PC-9 (cell line): ENCODE measurements at places on chromosomes 5 and 9.

- no peaks in the 10 kb centered on the region for H3K27me3 ChIP-seq
- peak overlapping the region; percentile 38 for H3K27ac ChIP-seq
- H3K4me3 ChIP-seq: no peak overlapping the region
- H3K36me3 ChIP-seq: peaks cover 41% of the 10 kb centered on the region
- peak; percentile 68 for DNase-seq
Observed at GRCh38 chr5:159178978-159179377, 30.4 kb downstream of the RNF145 start.

- no peaks in the 10 kb centered on the region for H3K36me3 ChIP-seq
- no peak overlapping the region for H3K4me3 ChIP-seq
- H3K4me1 ChIP-seq: no peaks in the 10 kb centered on the region
- peaks cover 18% of the 10 kb centered on the region; the same call in 1 of the 2 replicates for H3K27me3 ChIP-seq
Observed at GRCh38 chr5:168047669-168048111, 243.8 kb upstream of the WWC1 start.

- peaks cover 34% of the 10 kb centered on the region for H3K4me1 ChIP-seq
- H3K36me3 ChIP-seq: no peaks in the 10 kb centered on the region
- peak overlapping the region; percentile 58 for H3K27ac ChIP-seq
- H3K4me3 ChIP-seq: peak overlapping the region; percentile 70
- peak; percentile 77 for DNase-seq
Observed at GRCh38 chr9:129597355-129598088, 23.4 kb downstream of the C9orf50 start.

DNA sequence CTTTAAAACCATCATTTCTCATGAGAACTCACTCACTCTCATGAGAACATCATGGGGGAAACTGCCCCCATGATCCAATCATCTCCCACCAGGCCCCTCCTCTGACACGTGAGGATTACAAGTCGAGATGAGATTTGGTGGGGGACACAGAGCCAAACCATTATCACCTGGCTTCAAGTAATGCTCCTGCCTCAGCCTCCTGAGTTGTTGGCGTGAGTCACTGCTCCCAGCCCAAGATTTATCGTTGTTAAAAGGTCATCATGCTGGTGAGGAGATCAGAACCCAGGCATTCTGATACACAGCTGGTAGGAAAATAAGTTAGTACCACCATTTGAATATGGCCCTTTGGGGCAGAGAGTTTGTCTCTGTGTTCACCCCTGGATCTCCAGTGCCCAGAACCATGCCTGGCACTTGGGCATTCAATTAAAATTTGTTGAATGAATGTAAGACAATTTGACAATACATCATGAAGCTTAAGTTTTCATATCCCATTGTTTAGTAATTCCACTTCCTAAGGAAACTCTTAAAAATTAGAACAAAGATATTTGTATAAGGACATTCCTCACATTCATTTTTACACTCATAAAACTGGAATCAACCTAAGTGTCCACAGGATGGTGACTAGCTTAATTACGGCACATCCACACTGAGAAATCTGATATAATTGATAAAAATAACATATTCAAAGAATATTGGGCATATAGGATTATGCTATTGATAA, 58.0 kb upstream of the COL15A1 start:
- no peaks in the 10 kb centered on the region for H3K36me3 ChIP-seq
- DNase-seq: no peak
- H3K27ac ChIP-seq: no peak overlapping the region
- H3K27me3 ChIP-seq: peaks cover 66% of the 10 kb centered on the region

- H3K27ac ChIP-seq: no peak overlapping the region
- DNase-seq: no peak
- H3K4me3 ChIP-seq: 0 out of 2 replicates have a peak overlapping the region, but pooled peaks have one; percentile 29
- H3K4me1 ChIP-seq: peaks cover 37% of the 10 kb centered on the region
Observed at GRCh38 chr5:103445426-103446035, 117.1 kb downstream of the NUDT12 start.

DNA sequence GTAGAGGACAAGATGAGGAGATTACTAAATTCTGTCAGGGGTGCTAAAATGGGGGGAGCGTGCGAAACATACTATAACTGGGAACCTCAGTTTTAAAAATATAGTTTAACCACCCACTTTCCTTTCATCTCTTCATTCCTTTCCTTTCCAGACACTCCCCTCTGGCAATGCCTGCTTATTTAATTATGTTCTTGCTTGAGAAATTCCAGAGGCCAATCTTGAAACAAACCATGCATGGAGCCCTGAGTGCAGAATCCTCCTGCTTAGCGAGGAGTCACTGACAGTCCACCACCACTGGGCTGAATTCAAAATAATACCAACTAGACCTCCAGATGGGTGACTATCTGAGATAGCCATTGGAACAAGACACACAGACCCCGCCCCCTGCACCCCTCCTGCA, 29.7 kb upstream of the C9orf72 start:
- no peaks in the 10 kb centered on the region for H3K4me1 ChIP-seq
- H3K27ac ChIP-seq: no peak overlapping the region
- H3K27me3 ChIP-seq: no peaks in the 10 kb centered on the region
- no peak for DNase-seq
- no peak overlapping the region for H3K4me3 ChIP-seq
- no peaks in the 10 kb centered on the region for H3K36me3 ChIP-seq

GRCh38 chr5:135492319-135492626, 40.1 kb upstream of the TIFAB start:
- H3K27me3 ChIP-seq: peaks cover 23% of the 10 kb centered on the region
- H3K4me3 ChIP-seq: no peak overlapping the region
- H3K27ac ChIP-seq: no peak overlapping the region
- H3K4me1 ChIP-seq: peaks cover 5% of the 10 kb centered on the region
- no peaks in the 10 kb centered on the region for H3K36me3 ChIP-seq

- no peaks in the 10 kb centered on the region for H3K36me3 ChIP-seq
- H3K4me1 ChIP-seq: no peaks in the 10 kb centered on the region
- H3K27ac ChIP-seq: no peak overlapping the region
Observed at GRCh38 chr5:13516195-13516594, 428.3 kb downstream of the DNAH5 start.

- H3K36me3 ChIP-seq: no peaks in the 10 kb centered on the region
- no peak for DNase-seq
- no peak overlapping the region for H3K27ac ChIP-seq
Observed at GRCh38 chr5:97355775-97356174, 172.7 kb upstream of the RIOK2 start.

DNA sequence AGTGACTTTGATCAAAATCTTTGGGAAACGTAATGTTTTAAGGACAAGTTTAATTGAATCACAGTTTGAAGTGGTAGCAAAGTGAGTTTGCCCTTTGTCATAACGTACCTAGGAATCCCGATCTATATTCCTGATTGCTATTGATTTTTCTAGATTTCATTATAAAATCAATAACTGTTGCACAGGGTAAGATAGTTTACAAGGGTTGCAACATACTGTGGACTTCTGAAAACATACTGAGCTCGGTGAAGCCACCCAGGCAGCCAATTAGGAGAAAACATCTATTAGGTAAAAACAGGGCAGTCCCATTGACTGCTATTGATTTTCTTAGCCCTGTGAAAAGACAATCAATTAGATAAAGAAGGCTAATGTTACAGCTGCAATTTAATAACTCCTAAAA, 659.9 kb downstream of the ISL1 start:
- DNase-seq: no peak
- H3K4me1 ChIP-seq: no peaks in the 10 kb centered on the region
- no peaks in the 10 kb centered on the region for H3K27me3 ChIP-seq
- H3K4me3 ChIP-seq: no peak overlapping the region

DNA sequence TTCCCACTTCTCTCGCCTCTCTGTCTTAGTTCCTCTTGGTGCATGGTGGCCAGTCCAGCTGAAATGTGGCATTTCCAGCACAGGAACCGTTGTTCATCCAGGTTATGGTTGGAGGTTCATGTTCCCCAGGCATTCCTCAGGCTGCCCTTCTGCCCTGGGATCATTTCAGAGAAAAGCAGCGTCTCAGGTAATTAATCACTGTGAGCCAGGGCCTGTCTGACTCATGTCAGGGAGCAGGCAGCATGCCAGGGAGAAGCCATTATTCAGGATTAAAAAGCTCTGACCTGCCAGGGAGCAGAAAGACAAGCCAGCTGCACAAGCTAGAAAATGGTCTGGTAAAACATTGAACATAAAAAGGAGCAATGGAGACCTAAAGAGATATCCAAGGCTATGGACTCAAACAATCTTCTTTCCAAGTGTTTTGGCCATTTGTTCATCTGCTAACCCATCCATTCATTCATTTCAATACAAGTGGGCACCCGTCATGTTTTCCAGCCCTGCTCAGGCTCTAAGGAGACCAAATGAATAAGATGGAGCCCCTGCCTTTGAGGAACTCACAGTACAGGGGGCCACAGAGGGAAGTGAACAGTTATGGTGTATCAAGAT, 241.4 kb downstream of the DRD1 start:
- no peaks in the 10 kb centered on the region for H3K4me1 ChIP-seq
- no peak overlapping the region for H3K4me3 ChIP-seq
- H3K36me3 ChIP-seq: no peaks in the 10 kb centered on the region

- no peaks in the 10 kb centered on the region for H3K4me1 ChIP-seq
- no peaks in the 10 kb centered on the region for H3K36me3 ChIP-seq
Observed at GRCh38 chr9:19510907-19511306, 102.1 kb downstream of the ACER2 start.

DNA sequence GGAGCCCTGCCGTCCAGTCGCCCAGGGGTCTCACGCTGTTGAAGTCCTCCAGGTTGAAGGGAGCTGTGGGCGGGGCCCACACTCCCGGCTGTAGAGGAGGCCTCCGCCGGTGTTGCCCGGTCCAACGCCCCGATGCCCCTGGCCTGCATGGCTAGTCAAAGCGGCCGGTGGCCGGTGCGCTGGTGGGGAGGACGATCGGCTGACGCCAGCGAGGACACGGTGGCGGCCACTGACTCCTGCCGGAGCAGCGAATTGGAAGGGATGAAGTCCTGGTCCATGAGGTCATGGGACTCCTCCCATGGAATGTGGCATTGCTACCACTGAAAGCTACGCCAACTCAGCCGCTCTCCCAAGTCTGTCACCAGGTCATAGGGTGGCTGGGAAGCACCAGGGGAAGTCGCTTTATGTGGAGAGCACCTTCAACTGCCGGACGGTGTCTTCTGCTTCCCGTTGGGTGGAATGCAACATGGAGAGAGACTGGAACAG, 11.8 kb downstream of the RCL1 start:
- no peak overlapping the region for H3K4me3 ChIP-seq
- no peaks in the 10 kb centered on the region for H3K4me1 ChIP-seq
- no peak overlapping the region for H3K27ac ChIP-seq
- no peak for DNase-seq

DNA sequence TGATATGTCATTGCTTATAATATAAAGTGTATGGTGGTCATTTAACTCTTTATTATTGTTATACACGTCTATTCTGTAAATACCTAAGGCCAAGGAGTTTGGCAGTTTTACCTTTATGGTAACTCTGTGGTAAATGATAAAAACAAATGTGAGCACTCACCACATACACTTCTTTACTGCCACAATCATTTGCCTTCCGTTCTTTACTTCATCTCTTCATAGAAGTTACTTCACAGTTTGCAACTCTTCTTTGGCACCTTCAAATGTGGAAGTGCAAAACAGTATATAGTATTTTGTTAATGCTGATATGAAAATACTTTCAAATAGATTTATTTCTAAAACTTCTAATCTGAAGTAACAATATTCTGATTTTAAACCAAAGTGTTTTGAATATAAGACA, 4.4 kb upstream of the MEF2C start:
- no peaks in the 10 kb centered on the region for H3K27me3 ChIP-seq
- H3K4me3 ChIP-seq: no peak overlapping the region
- H3K36me3 ChIP-seq: no peaks in the 10 kb centered on the region
- DNase-seq: no peak
- H3K27ac ChIP-seq: no peak overlapping the region

GRCh38 chr5:128466554-128466953, 71.5 kb downstream of the FBN2 start:
- no peak overlapping the region for H3K27ac ChIP-seq
- no peak for DNase-seq
- no peak overlapping the region for H3K4me3 ChIP-seq
- no peaks in the 10 kb centered on the region for H3K27me3 ChIP-seq
- no peaks in the 10 kb centered on the region for H3K4me1 ChIP-seq

DNA sequence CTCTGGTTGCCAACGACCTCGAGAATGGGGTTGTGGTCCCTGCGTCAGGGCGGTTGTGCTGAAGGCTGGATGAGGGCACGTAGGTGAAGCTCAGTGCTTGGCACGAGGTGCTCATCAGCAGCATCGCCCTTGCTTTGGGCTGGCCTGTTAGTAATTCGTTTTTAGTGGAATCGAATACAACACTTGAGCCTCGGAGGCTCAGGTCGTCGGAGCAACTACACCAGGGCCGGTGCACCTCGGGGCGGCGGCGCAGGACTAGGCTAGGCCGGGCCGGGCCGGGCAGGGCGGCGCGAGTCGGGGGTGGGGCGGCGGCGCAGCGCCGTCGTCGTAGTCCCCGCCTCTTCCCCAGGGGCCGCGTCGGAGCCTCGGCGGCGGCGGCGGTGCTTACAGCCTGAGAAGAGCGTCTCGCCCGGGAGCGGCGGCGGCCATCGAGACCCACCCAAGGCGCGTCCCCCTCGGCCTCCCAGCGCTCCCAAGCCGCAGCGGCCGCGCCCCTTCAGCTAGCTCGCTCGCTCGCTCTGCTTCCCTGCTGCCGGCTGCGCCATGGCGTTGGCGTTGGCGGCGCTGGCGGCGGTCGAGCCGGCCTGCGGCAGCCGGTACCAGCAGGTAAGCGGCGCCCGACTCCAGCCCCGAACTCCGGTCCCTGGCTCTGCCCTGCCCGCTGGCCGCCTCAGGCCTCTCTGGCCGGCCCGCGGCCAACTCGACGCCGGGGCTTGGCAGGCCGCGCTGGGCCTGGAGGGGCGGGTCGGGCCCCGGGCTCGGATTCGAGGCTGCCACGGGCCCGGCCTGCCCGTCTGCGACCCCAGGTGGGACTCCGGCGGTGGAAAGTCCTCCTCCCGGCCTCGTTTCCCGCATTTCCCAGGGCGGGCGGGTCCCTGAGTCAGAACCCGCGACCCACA, at the start of gene NDFIP1:
Gene NDFIP1, plus strand, starts transcription at position 348 of the 899 bp plus-strand sequence. Its CDS starts 196 bp downstream, at position 544.
- peak within 1 kb of the TSS; percentile 58 for H3K27ac ChIP-seq
- peak; percentile 83 for DNase-seq
- H3K4me3 ChIP-seq: peak within 1 kb of the TSS; percentile 84
- peaks cover 15% of the 10 kb centered on the region for H3K4me1 ChIP-seq
- H3K36me3 ChIP-seq: no peaks in the 10 kb centered on the region
- no peaks in the 10 kb centered on the region for H3K27me3 ChIP-seq

- no peaks in the 10 kb centered on the region for H3K36me3 ChIP-seq
- no peak overlapping the region for H3K4me3 ChIP-seq
- peaks cover 22% of the 10 kb centered on the region; the same call in 1 of the 2 replicates for H3K27me3 ChIP-seq
- H3K4me1 ChIP-seq: no peaks in the 10 kb centered on the region
Observed at GRCh38 chr5:167993771-167994170, 297.7 kb upstream of the WWC1 start.

- H3K27me3 ChIP-seq: no peaks in the 10 kb centered on the region
- no peak overlapping the region for H3K4me3 ChIP-seq
- H3K27ac ChIP-seq: no peak overlapping the region
- DNase-seq: no peak
- H3K36me3 ChIP-seq: peaks cover 3% of the 10 kb centered on the region; the same call in 1 of the 2 replicates
Observed at GRCh38 chr9:112044186-112044585, 130.9 kb downstream of the SUSD1 start.

- H3K4me3 ChIP-seq: no peak overlapping the region
- H3K27me3 ChIP-seq: peaks cover 12% of the 10 kb centered on the region; the same call in 1 of the 2 replicates
- no peaks in the 10 kb centered on the region for H3K36me3 ChIP-seq
- H3K4me1 ChIP-seq: peaks cover 19% of the 10 kb centered on the region
Observed at GRCh38 chr9:130943221-130943620, 4.2 kb upstream of the FIBCD1 start.
